Pancreas (tissue), 10 donors: ENCODE measurements at places on chromosomes 5 and 9. TPM values are rescaled to one million over a fixed set of nuclear protein-coding genes. Genes with fewer than 3 reads are reported as not detected.

DNA sequence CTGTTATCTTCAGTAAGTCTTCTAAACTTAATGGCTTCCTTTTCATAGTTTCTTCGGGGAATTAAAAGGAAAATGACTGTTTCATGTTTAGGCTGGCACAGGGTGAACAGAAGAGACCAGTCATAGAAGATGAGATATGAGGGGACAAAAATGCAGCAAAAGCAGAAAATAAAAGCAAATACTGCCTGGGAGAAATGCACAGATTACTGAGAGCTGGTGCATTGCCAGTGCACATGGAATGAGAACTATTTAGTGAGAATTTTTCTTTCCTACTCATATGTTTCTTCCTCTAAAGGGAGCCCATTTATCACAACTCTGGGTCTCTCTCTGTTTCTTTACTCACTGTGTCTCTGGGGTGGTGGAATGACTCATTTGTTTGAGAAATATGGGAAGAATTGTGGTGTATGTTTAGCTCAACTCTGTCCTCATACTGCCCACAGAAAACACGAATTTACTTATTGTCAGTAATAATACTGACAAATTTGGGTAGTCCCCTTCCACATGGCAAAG lies 25.9 kb upstream of the ANKRD55 start:
- DNase-seq = no peak

- no peak for DNase-seq
These were observed 354.0 kb downstream of the PRR16 start for GRCh38 chr5:120818128-120818527.

DNA sequence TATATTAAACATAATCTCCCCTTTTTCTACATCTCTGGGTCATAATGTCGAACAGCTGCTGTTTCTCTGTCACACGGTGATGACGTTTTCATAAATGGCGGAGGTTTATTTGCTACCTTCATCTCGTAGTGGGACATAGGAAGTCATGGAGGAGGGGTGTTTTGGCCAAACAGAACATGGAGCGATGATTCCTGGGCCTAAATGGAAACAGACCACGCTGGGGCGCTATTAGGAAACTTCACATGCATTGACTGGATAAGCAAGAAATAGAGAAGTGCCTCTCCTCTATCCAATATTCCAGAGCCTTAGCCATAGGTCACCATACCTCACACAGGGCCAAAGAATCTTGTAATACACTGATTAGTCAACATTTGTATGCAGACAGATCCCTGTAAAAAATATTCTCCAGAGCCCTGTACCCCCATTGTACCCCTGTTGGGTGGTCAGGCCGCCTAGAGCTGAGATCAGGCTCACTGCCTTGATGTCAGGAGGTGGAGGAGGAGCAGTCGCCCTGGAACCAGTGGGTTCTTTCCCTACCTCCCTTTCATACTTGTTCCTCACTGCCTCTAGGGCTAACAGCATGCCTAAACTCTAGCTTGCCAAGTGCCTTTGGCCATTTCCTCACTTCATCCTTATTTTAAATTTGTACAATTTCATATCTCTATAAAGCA lies 77.8 kb upstream of the SPIN1 start:
- no peak for DNase-seq

- no peak for DNase-seq
These were observed 4.5 kb downstream of the OSTF1 start for GRCh38 chr9:75092766-75093165.

DNA sequence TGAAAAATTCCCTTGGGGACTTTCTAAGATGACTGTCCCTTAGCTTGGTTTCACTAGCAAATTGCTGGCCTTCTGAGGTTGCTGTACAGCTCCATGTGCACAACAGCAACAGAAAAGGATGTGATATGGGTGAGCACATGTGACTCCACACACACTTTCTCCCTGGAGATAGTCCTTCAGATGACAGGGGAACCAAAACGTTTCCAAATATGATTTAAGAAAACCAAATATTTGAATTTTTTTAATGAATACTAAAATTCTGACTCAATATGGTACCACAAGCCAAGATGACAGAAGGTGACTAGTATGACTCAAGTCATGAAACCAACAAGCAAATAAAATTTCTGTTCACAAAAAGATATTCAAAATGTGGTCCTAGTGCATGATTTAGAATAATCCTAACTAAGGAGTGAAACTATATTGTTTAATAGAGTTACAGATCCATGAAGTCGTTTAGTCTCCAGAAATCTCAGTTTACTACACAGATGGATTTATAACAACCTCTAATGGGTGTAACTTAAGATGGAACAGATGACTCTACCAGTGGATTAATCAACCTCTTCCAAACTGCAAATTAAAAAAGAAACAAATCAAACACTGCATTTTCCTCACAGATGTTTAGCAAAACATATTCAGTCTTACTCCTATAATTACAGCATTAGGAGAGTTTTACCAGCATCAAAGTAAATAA lies 144.8 kb upstream of the PIK3R1 start:
- no peak for DNase-seq

GRCh38 chr9:116124472-116125040 lies 29.0 kb upstream of the PAPPA start:
- DNase-seq = no peak

- DNase-seq = no peak
These were observed 16.5 kb upstream of the TMEM171 start for GRCh38 chr5:73103870-73104299.

- no peak for DNase-seq
These were observed 208.5 kb downstream of the ROR2 start for GRCh38 chr9:91741522-91741921.

GRCh38 chr5:170819824-170820223 lies 36.3 kb downstream of the GABRP start:
- no peak for DNase-seq

DNA sequence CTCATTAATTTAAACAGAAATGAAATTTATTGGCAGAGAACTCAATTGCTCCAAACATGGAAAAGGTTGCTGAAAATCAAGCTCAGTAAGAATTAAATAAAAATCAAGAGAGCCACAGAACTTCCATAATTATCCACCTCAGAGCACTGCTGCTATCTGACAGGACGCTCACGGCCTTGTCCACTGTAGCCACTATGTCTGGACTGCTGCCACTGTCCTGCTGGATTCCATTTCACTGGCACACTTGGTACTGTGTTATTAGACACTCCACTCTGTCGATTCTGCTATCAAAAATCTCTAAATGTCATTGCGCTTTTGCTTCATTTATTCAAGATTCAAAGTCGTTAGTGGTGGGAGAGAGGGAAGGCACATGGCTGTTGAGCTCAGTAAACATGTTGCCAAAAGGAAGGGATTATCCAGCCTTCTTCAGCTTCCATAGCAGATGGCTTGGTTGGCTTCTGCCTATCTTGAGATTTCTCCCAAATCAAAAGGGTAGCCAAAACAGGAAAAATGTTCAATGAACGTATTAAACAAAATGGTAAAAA lies 815.0 kb downstream of the CDH18 start:
- no peak for DNase-seq

DNA sequence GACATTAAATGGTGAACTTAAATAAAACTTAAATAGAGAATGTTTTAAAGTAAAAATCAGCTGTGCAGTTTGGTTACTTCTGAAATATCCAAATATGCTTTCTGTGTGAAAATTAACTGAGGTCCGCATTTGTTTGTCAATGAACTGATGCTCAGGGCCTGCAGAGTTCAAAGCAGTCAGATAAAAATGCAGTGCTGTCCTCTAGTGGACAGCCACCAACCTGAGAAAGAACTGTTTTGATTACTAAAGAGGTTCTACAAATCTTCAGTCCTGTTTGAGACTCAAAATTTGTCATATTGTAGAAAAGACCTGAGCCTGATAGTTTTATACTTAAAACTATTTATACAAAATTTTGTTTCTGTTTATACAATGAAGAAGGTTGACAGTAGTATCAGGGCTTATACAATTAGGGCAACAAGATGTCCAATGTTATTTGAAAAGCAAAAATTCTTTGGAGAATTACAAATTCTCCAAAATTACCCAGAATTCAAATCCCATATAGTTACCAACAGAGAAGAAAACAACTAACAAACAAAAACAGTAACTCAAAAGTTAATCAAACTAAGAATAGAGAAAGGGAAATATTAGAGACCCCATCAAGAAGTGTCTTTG lies 232.3 kb upstream of the TBCA start:
- no peak for DNase-seq

The SPATA31C1 gene
- not detected for total RNA-seq

The IL5 gene
- total RNA-seq = not detected

The CCL21 gene
- not detected for total RNA-seq

The THBS4 gene
- total RNA-seq = 3.7 TPM

The LRRTM2 gene
- total RNA-seq = 0.12 TPM
